Anterior cingulate cortex (tissue), 58 donors: ENCODE measurements at places on chromosomes 2 and 18.
A peak's percentile ranks its signal among the peaks of the same experiment; 100 is the strongest.

GRCh38 chr2:110747522-110748488, 15.4 kb downstream of the ACOXL start:
- DNase-seq, result no peak

- no peak for DNase-seq
Measured at GRCh38 chr2:40450066-40450795, 1.7 kb downstream of the SLC8A1 start.

DNA sequence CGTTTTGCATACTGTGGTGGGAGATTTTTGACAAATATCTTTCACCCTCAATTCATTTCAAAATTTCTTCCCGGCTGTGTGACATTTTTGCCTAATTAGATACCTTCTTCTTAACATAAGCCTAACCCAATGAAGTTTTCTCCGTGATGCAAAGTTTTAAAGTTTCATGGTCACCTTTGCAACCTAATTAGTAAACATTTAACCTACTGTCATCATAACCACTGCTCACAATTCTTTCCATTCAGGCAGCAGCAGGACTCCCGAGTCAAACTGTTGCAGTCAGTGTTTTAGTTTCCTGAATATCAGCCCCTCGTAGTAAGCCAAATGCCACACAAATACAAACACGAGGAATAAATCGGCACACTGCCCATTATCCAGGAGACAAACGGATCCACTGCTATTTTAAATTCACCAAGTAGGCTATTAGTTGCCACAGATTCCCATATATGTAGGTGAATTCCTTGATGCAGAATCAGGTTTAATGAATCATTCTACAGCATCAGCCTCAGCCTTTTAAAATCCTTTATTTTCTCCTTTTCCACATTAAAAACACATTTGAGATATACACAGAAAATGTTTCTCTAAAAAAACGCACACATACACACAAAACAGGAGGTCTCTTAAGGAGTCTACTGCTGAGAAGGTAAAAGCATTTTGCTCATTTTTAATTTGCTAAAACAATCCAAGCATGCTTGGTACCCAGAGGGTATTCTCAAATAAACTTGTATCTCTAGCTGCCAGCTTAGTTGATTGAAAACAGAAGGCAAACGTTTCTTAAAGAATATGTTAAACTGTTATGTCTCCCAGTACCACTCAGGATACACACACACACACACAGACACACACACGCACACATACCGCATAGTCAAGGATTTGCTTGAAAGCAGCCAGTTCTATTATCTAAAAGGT, 106.5 kb upstream of the KCTD1 start:
- DNase-seq, result no peak

- no peak for DNase-seq
Measured at GRCh38 chr2:181847198-181847556, 44.4 kb upstream of the ITPRID2 start.

DNA sequence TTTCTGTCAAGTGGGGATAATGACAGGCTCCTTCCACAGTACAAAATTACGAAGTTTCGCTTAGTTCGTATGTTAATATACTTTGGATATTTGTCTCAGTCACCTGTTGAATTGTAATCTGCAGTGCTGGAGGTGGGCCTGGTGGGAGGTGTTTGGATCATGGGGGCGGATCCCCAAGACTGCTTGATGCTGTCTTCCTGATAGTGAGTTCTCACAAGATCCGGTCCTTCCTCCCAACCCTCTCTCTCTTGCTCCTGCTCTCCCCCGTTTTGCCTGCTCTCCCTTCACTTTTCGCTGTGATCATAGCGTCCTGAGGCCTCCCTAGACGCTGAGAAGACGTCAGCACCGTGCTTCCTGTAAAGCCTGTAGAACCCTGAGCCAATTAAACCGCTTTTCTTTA, 97.1 kb upstream of the EPB41L3 start:
- DNase-seq, result no peak

- DNase-seq, result no peak
Measured at GRCh38 chr2:11989354-11989703, 242.9 kb downstream of the LPIN1 start.

- DNase-seq, result peak; percentile 79
Measured at GRCh38 chr2:127081826-127082633, 24.9 kb downstream of the BIN1 start.

- no peak for DNase-seq
Measured at GRCh38 chr2:221896505-221897151, 324.5 kb upstream of the EPHA4 start.

- peak; percentile 93 for DNase-seq
Measured at GRCh38 chr2:121755237-121756111, at the start of gene TSN. Gene TSN, plus strand, starts transcription at chr2:121755651. Its CDS starts 129 bp downstream, at chr2:121755780.

- DNase-seq, result no peak
Measured at GRCh38 chr2:135150725-135151124, 98.6 kb downstream of the RAB3GAP1 start.

- no peak for DNase-seq
Measured at GRCh38 chr2:29246383-29247300, 131.4 kb downstream of the CLIP4 start.
